ENCODE measurements at places on chromosomes 5 and 9. TPM values are rescaled to one million over a fixed set of nuclear protein-coding genes. Genes with fewer than 3 reads are reported as not detected.

Gene ALDH7A1
- 32.9 TPM for polyA plus RNA-seq

Gene IL3
- polyA plus RNA-seq: not detected

Gene TNC
- 6.1 TPM for polyA plus RNA-seq

Gene MZB1
- 11.1 TPM for polyA plus RNA-seq

Gene GLDC
- polyA plus RNA-seq: 0.31 TPM

Gene TTC23L
- not detected for polyA plus RNA-seq

Gene SPINK1
- 6,952 TPM for polyA plus RNA-seq

Measured in stomach (tissue), 19 donors.